ENCODE measurements at places on chromosomes 2 and 18.

DNA sequence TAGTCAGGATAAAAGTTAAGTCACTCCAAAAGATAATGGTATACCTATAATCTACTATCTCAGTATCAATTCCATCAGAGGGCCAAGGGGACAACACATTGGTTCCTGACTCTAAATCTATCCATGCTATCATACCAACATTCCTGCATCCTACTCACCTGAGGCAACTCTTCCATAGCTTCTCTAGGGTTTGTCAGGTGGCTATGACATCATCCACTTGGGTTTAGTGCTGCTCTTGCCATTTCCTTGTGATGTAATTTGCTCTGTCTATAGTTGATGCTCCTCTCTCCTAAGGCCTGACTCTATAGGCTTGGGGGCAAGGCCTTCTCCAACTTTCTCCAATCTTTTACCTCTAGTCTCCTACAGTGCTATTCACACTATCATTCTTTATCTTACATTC is 139.9 kb upstream of the FSHR start:
- DNase-seq: no peak

DNA sequence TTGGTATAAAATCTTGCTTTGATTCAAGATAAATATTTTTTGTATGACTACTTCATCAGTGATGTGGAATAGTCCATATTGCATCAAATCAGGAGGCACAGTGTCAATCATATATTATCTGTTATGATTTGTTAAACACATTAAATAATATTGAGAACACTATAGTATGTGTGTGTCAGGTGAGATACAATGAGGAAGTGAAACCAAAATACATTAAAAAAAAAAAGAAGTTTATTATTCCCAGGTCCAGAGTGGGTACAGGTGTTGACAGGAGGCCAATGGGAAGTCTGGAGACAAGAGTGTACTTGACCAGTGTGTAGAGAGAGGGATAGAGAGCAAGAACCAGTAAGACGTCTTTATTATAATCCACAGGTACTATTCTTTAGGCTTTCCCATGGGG is 292.6 kb downstream of the FSIP2 start:
- no peak for DNase-seq

DNA sequence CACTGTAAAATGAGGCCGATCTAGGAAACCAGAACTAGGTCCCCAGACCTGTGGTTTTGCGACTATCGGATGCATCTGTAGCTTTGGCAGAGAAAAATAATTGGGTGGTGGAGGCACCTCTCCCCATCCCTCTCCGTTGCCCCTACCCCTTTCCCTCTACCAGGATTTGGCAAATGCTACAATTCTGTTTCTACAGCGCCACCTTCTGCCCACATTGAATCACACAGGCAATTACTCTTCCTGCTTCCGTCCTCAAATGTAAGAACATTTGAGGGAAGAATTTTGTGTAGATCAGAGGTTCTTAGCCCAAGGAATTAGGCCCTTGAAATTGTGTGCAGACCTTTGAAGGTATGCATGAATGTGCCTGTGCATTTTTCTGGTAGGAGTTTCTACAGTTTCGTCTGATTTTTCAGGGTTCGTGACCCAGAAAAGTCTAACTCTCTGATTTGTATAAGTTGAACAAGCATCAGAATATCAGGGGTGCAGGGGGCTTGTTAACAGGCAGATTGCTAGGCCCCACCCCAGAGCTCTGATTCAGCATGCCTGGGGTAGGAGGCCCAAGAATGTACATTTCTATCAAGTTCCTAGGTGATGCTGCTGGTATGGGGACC is 11.2 kb downstream of the ATP6V1B1 start:
- peak; percentile 28 for DNase-seq

- peak; percentile 2 for DNase-seq
Observed at GRCh38 chr2:240986787-240987411, 11.5 kb upstream of the SNED1 start.

- no peak for DNase-seq
Observed at GRCh38 chr2:33484042-33484621, 7.7 kb downstream of the RASGRP3 start.

DNA sequence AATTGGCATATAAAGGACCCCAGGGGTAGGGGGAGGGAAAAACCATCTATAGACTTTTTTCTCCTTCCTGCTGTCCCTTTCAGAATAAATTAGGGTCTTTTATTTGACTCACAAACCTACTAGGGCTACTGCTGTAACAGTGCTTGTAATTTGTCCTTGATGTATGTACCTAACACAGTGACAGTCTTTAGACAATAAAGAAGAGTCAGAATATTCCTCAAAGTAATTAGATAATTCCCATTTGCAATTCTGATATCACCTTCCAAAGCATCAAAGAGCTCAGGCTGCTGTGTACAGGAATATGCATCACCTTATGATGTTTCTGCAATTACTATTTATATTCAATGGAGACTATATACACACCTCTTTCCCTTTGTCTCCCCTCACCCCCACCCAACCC is 161.7 kb downstream of the MREG start:
- DNase-seq: no peak

- no peak for DNase-seq
Observed at GRCh38 chr18:11322716-11323115, 173.3 kb upstream of the PIEZO2 start.

DNA sequence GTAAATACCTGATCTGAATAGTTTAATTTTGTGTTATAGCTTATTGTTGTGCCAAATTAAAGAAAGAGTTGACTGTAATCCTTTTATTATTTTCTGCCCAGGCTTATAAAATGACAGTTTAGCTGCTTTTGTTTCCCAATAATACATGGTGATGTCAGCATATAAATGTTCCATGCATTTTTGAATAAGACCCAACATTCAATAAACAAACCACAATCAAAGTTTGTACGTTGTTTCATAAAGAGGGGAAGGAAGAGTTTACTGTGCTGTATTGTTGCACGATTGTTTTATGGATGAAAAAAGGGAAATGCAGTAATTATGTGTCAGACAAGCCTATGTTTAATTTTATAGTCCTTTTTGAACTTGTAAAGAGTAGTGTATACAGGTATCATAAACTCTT is 177.2 kb upstream of the SCN7A start:
- DNase-seq: no peak

- DNase-seq: peak; percentile 84
Observed at GRCh38 chr2:74186038-74186437, 7.4 kb upstream of the MOB1A start.

GRCh38 chr18:51074605-51075004 is 44.6 kb downstream of the SMAD4 start:
- DNase-seq: no peak

DNA sequence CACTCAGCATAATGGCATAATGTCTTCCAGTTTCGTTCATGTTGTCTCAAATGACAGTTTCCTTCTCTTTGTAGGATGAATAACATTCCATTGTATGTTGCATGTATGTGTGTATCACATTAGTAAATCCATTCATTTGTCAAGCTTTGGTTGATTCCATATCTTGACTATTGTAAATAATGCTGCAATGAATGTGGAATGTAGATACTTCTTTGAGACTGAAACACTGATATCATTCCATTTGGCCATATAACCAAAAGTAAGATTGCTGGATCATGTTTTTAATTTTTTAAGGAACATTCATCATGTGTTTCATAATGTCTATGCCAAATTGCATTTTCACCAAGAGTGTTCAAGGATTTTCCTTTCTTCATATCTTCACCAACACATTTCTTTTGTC is 1711.4 kb upstream of the PIK3C3 start:
- no peak for DNase-seq

DNA sequence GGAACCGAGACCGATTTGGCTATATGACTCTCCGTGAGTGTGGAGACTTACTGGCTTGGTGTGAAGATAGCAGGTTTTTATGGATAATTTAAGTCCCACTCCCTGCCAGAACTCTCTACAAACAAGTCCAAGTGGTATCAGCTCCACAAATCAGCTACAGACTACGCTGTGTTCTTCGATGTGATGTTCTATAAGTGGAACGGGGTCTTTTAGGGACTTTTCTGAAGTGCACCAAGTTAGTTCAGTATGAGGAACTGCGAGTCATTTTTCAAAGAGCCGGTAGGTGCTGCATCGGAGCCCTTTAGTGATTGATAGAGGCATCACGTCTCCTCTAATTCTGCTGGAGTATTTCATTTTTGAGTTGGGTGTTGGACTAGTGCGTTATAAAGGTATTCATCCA is 107.1 kb downstream of the TSHZ1 start:
- DNase-seq: no peak

GRCh38 chr2:171057575-171057974 is 103.1 kb downstream of the TLK1 start:
- no peak for DNase-seq

DNA sequence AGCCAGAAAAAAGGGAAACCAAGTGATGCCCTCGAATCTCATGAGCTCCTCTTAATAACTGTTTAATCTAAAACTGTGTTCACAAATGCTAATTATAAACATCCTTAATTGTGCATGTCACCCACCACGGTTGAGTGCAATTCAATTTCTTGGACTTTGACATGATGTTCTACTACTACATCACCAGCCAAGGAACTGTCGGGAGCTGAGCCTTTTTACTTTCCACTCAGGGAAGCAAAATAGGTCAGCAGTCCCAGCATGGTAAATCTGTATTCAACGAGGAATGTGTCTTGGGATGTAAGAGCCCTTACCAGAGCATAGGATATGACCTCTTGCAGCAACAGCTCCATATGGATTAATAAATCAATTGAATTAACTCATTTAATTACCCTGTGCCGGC is 20.8 kb upstream of the REG3G start:
- DNase-seq: no peak

GRCh38 chr18:63322206-63322605 is 2.6 kb upstream of the BCL2 start:
- DNase-seq: no peak

DNA sequence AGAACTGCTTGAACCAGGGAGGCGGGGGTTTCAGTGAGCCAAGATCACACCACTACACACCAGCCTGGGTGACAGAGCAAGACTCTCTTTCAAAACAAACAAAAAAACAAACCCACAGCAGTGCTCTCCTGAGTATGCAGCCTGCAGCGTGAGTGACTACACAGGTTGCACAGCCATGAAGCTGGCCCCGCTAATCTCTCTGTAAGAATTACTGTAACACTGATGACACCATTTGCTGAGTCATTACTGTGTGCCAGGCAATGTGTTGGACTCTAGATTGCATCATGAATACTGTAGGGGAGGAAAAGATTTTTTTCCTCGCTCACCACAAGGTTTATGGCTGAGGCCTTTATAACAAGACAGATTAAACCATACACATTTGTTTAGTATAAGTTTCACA is 118.6 kb upstream of the ATP8B1 start:
- DNase-seq: no peak

- DNase-seq: no peak
Observed at GRCh38 chr2:197200762-197201058, 109.9 kb downstream of the ANKRD44 start.

- no peak for DNase-seq
Observed at GRCh38 chr2:134590679-134591078, 128.1 kb downstream of the TMEM163 start.

GRCh38 chr2:54945391-54946219 is 104.6 kb downstream of the RTN4 start:
- no peak for DNase-seq

GRCh38 chr18:50871846-50872245 is 7.1 kb upstream of the ME2 start:
- DNase-seq: no peak

DNA sequence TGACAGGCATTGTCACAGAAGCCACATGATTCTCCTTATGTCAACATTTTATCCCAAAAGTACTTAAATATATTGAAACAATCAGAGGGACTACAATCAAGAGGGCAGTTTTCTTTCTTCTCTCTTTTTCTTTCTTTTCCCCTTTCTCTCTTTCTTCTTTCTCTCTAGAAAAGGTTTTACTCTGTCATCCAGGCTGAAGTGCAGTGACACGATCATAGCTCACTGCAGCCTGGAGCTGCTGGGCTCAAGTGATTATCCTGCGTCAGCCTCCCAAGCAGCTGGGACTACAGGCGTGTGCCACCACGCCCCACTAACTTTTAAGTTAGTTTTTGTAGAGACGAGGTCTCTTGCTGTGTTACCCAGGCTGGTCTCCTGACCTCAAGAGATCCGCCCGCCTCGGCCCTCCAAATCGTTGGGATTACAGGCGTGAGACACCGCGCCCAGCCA is 1.0 kb upstream of the PRKD3 start:
- no peak for DNase-seq

Data from T-helper 2 cell (primary cell).